ENCODE measurements at places on chromosomes 5 and 9.

GRCh38 chr9:75926385-75926784, 35.9 kb downstream of the PCSK5 start:
- H3K36me3 ChIP-seq = no peaks in the 10 kb centered on the region
- H3K27ac ChIP-seq = no peak overlapping the region
- no peaks in the 10 kb centered on the region for H3K27me3 ChIP-seq
- H3K4me1 ChIP-seq = no peaks in the 10 kb centered on the region

GRCh38 chr5:180673371-180674089, 24.1 kb upstream of the FLT4 start:
- no peak overlapping the region for H3K27ac ChIP-seq
- no peak for DNase-seq
- no peaks in the 10 kb centered on the region for H3K27me3 ChIP-seq
- no peaks in the 10 kb centered on the region for H3K36me3 ChIP-seq
- no peak overlapping the region for H3K4me3 ChIP-seq

DNA sequence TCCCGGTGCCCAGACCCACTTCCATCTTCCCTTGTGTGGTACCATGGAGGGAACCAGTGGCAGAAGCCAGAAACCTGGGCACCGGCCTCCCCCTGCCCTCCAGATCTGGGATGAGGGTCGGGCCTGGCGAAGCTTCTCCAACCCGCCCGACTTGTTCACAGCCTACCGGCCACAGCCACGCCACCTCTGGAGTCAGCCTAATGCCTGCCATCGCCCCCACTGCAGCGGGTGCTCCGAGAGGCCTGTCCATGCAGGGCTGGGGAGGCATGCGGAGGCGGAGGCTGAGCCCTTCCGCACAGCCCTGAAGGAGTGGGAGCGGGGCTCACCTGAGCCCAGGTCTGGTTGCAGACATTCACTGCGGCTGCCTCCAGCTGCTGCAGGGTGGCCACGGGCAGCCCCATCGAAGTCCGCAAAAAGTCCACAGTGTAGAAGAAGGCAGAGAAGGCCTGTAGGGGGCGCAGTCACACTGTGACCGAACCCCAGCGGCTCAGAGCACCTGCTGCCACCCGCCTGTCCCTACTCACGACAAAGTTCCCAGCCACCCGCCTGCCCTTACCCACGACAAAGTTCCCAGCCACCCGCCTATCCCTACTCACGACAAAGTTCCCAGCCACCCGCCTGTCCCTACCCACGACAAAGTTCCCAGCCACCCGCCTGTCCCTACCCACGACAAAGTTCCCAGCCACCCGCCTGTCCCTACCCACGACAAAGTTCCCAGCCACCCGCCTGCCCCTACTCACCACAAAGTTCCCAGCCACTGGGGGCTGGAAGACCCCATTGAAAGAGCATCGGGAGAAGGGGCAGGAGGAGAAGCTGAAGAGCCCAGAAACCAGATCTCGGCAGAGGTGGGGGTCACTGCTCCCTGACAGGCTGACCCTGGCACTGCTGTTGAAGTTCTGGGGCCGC, 3.8 kb upstream of the NPDC1 start:
- DNase-seq = no peak
- no peaks in the 10 kb centered on the region for H3K36me3 ChIP-seq
- H3K4me1 ChIP-seq = no peaks in the 10 kb centered on the region
- no peak overlapping the region for H3K4me3 ChIP-seq
- H3K27ac ChIP-seq = no peak overlapping the region

DNA sequence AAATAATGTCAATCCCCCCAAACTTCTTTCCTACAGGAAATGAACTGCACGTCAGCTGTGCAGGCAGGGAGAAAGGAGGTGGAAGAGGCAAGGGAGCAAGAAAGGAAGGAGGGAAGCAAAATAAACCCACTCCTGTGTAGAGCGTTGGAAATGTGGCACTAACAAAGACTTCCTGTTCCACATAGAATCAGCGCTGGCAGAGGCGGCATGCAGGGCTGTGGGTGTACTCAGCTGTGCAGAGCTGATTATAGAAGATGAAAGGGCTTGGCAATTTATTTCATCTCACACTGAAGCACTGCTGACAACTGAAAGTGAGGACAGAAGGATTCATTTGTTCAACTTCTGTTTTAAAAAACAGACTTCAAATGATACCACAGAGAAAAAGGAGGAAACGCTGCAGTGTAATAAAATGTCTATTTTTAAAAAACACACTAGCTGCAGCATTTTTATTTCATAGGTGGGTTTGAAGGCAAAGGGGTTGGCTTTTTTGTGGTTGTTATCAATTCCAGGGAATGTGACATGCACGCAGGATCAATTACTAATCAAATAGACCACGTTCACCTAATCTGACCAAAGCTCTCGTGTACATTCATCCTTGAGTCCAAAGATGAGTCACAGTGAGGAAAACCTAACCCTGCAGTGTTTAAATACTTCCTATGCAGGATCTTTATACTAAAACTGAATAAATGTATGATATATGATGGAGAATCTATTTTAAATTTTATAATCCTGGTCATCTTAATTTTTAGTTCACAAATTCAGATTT, 583.5 kb downstream of the ZNF608 start:
- no peak overlapping the region for H3K4me3 ChIP-seq
- no peaks in the 10 kb centered on the region for H3K27me3 ChIP-seq
- H3K36me3 ChIP-seq = no peaks in the 10 kb centered on the region

DNA sequence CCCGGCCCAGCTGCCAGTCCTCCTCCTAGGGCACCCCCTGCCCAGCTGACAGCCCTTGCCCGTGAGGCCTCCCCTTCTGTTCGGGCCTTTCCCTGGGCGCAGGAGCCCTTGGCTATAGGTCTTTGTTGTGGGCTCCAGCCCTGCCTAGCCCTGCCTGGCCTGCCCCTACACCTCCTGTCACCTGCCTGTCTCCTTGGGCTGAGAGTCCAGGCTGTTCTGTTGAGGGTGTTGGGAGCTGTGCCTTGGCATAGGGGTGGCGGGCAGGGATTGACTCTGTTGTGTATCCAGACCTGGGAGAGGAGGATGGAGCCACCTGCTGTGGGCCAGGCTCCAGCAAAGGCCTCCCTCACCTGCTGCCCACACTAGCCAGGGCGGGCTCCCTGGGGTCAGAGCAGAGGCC, 11.6 kb downstream of the FCN2 start:
- no peak overlapping the region for H3K4me3 ChIP-seq
- peaks cover 8% of the 10 kb centered on the region for H3K4me1 ChIP-seq
- no peak overlapping the region for H3K27ac ChIP-seq
- H3K36me3 ChIP-seq = no peaks in the 10 kb centered on the region
- no peak for DNase-seq
- H3K27me3 ChIP-seq = no peaks in the 10 kb centered on the region

DNA sequence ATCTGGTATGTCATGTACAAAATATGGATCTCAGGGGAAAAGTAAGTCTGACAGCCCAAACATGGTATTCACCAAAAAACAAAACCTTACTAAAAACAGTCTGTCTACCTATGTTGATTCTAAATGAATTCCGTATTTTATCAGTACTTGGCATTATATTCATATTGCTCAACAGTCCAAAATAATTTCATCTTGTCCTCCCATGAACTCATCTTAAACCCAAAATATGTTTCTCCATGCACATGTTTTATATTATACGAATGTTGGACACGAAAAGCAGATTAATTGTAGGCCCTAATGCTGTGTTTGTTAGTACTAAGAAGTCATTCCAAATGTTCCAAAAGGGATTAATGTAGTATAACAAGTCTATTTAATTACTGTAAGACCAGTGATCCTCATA, 20.1 kb downstream of the NFIB start:
- H3K4me1 ChIP-seq = no peaks in the 10 kb centered on the region
- no peak overlapping the region for H3K27ac ChIP-seq
- no peak for DNase-seq
- H3K27me3 ChIP-seq = no peaks in the 10 kb centered on the region
- no peaks in the 10 kb centered on the region for H3K36me3 ChIP-seq

DNA sequence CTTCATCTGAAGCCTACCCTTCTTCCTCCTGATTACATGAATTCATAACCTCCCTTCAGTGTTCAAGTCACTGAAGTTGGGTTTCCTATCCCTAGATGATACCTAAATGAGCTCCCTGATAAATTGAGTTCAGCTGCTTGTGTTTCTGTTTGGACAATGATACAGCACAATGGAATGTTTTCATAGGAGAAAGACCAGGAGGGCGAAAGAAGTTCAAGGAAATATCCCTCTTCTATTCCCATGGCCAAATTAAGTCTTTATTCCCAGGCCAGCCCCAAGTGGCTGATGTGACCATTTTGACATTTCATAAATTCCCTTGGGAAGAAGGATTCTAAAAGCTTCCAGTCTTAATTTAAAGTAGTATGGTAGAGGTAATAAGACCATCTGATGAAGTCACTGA, 555.8 kb upstream of the CLINT1 start:
- no peaks in the 10 kb centered on the region for H3K27me3 ChIP-seq
- no peak overlapping the region for H3K4me3 ChIP-seq
- no peak for DNase-seq
- no peaks in the 10 kb centered on the region for H3K36me3 ChIP-seq

DNA sequence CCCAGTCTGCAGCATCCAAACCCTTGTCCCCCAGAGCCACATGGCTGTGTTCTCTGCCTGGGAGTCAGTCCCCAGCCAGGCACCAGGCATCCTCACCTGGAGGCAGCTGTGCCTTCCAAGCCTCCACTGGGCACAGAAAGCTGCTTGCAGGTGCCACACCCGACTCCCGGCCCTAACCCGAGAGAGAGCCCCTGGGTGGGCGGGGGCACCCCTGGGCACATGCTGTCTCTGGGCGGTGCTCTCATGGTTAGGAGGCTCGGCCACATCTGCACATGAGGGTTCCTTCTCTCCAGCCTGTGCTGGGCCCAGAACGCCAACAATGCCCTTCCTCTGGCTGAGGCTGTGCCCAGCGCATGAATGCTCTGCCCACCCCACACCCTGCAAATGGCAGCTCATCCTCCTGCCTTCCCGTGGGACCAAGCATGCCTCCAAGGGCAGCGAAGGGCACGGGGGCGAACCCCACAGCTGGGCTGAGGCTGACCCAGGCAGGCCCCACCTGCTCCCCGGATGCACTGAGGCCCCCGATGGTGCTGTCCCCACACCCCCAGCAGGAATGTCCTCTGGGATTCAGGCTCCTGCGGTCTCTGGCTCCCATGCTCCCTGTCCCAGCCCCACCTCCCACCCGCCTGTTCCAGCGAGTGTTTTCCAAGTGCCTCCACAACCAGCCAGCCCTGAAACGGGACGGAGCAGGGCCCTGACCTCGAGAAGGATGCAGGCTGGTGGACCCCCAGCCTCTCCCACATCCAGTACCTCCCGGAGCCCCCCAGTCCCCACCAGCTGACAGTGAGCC, 22.5 kb upstream of the CAMSAP1 start:
- no peak for DNase-seq
- H3K36me3 ChIP-seq = no peaks in the 10 kb centered on the region
- H3K4me3 ChIP-seq = no peak overlapping the region
- no peak overlapping the region for H3K27ac ChIP-seq
- no peaks in the 10 kb centered on the region for H3K4me1 ChIP-seq

DNA sequence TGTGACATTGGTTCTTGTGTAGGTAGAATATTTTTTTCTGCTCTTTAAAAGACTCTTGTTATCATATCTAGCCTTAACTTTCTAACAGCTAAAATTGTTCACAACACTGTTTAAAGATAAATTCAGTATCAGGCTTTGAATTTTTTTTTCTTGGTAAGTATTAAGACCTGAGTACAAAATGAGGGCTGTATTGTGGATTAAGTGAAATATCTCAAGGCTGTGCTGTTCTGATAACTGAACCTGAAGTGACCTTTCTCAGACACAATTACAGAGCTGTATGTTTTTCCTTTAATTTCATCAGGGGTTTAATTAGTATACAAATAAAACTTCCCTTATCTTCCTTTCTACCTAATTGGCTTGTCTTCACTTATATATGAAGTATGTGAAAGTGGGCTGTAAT, 290.5 kb downstream of the CCDC171 start:
- no peak overlapping the region for H3K4me3 ChIP-seq
- DNase-seq = no peak
- H3K27me3 ChIP-seq = no peaks in the 10 kb centered on the region
- H3K36me3 ChIP-seq = no peaks in the 10 kb centered on the region
- peak overlapping the region; percentile 47 for H3K27ac ChIP-seq

DNA sequence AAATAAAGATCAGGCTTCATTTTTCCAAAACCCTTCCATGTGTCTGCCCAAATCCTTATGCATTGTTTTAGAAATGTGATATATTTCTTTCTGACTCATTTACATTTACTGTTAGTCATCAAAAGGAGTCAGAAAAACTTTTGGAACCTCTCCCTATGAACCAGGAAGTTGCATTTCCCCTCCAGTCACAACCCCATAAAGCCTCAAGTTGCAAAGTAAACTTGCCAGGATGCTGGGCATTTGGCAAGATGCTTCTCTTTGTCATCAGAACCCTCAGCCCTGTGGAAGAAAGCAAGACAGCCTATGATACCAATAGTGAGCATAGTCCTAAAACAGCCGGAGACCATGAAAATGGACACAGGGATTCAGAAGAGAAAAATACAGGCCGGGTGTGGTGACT, 84.2 kb downstream of the MUSK start:
- no peaks in the 10 kb centered on the region for H3K4me1 ChIP-seq

- no peaks in the 10 kb centered on the region for H3K4me1 ChIP-seq
- DNase-seq = no peak
- no peaks in the 10 kb centered on the region for H3K36me3 ChIP-seq
- no peak overlapping the region for H3K27ac ChIP-seq
These were observed 296.1 kb downstream of the YTHDC2 start for GRCh38 chr5:113809626-113810025.

GRCh38 chr5:28014779-28015178, 976.4 kb upstream of the CDH9 start:
- DNase-seq = no peak
- no peak overlapping the region for H3K27ac ChIP-seq
- no peak overlapping the region for H3K4me3 ChIP-seq

- H3K4me3 ChIP-seq = no peak overlapping the region
- H3K36me3 ChIP-seq = no peaks in the 10 kb centered on the region
- H3K27me3 ChIP-seq = no peaks in the 10 kb centered on the region
- no peak overlapping the region for H3K27ac ChIP-seq
These were observed 15.3 kb downstream of the TRMO start for GRCh38 chr9:97907046-97907445.
